ENCODE measurements at places on chromosomes 13 and 19. TPM values are rescaled to one million over a fixed set of nuclear protein-coding genes. Genes with fewer than 3 reads are reported as not detected.

The LGALS4 gene
- total RNA-seq, result not detected

The CPT1C gene
- total RNA-seq, result 0.05 TPM

The EPS8L1 gene
- 11.8 TPM for total RNA-seq

The ZNF492 gene
- not detected for total RNA-seq

The LYPD3 gene
- not detected for total RNA-seq

The TNPO2 gene
- 25.8 TPM for total RNA-seq

The VSTM1 gene
- total RNA-seq, result not detected

The CCNA1 gene
- total RNA-seq, result 0.39 TPM

The C2CD4C gene
- total RNA-seq, result not detected
